ENCODE measurements at places on chromosomes 7 and 10.

DNA sequence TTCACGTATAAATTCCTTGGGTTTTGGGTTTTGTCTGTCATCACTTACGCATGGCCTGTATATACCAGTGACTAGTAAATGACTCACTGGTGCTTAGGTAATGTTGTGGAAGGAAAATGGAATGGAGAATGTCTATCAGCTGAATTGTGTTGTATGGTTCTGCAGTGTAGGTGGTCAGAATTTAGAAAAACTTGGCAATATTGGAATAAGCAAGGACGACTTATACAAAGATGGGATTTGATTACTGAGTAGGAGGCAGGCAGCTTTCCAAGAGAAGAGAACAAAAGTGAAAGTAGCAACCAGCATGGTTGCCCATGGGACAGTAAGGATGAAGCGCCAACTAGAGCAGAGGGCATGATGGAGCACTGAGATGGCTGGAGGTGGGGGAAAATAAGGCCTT, 168.6 kb upstream of the CSTF2T start:
- no peak for DNase-seq

DNA sequence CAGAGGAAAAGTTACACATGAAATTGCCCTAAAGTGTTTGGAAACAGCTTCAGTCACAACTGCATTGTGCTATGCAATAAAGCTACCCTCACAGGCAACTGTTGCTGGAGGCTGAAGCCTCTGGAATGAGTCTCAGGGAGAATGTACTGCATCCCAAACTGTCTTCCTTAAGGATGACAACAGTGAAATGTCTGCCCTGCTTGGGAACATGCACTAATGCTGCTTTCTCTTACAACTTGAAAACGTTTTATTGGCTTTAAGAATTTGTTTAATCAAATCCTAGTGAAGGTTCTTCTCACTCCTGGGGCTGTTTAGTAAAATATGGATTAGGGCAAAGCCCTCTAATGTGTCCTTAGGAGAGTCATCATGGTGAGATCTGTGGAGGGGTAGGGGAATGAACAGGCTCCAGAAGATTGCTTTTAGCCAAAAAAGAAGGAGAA, 215.4 kb downstream of the TWIST1 start:
- no peak for DNase-seq

- DNase-seq, result no peak
Measured at GRCh38 chr10:122019414-122019975, 30.5 kb downstream of the TACC2 start.

GRCh38 chr7:106978425-106979420, 65.8 kb upstream of the PRKAR2B start:
- DNase-seq, result no peak

DNA sequence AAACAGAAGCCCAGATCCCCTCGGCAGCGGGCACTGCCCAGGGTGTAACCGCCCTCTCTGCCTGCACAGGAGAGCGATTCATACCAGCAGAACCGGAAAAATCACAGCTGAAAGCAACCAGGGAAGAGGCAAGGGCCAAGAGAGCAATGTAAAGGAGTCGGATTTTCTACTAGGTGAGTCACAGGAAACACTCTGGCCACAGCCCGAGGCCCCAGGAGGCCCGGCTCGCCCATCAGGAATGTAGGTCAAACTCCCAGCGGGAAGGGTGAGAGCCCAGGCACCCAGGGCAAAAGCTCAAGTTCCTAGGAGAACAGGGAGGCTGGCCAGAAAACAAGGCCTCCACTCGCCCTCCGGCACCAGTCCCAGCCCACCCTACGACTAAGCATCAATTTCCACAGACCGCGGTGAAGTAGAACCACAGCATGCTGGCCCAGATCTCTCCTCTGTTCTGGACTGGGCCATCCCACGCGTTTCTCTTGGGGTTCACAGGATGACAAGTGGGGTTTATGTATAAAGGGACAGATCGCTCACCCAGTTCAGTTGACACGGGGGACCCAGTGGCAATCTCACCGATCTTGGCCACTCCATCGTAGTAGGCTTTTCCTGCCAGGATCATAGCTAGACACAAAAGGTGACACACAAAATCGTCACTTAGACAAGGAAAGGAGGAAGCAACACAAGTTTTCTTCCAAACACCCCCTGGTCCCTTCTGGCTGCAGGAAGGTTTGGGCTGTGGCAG, 46.2 kb downstream of the BAIAP2L1 start:
- no peak for DNase-seq

DNA sequence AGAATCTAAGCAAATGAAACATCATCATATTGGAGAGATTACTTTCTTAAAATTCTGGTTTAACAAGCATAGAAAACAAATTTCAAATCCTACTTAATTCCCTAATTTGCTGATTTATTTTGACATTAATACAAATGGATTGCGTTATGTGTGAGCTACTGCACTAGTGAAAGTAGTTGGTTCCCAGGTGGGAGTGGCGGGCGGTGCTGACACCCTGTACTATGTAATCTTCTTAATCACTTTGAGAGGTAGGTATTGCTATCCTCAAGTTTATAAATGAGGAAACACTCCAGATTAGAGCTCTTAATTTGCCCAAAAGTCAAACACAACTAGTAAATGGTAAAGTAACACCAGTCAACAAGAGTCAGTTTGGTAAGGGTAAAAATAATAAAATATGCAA, 131.1 kb downstream of the ELAPOR2 start:
- DNase-seq, result no peak

GRCh38 chr10:79098596-79099015, 29.8 kb downstream of the ZMIZ1 start:
- no peak for DNase-seq

DNA sequence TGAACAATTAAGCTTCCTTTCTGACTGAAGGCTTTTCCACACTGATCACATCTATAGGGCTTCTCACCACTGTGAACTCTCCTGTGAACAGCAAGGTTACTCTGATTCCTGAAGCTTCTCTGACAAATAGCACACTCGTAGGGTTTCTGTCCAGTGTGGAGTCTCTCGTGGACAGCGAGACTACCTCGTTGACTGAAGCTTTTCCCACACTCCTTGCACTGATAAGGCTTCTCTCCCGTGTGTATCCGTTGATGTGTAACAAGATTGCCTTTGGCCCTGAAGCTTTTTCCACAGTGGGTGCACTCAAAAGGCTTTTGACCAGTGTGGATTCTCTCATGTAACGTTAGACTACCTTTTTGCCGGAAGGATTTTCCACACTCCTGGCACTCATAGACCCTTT, 4.4 kb downstream of the ZNF32 start:
- no peak for DNase-seq

- no peak for DNase-seq
Measured at GRCh38 chr7:25735674-25736242, 416.2 kb upstream of the NFE2L3 start.

GRCh38 chr7:88089561-88089960, 130.3 kb downstream of the SRI start:
- no peak for DNase-seq

- DNase-seq, result no peak
Measured at GRCh38 chr10:36577126-36577525, 548.3 kb upstream of the ANKRD30A start.

GRCh38 chr10:91296471-91296870, 76.0 kb downstream of the PCGF5 start:
- no peak for DNase-seq

- no peak for DNase-seq
Measured at GRCh38 chr10:110746969-110747608, 103.0 kb downstream of the RBM20 start.

DNA sequence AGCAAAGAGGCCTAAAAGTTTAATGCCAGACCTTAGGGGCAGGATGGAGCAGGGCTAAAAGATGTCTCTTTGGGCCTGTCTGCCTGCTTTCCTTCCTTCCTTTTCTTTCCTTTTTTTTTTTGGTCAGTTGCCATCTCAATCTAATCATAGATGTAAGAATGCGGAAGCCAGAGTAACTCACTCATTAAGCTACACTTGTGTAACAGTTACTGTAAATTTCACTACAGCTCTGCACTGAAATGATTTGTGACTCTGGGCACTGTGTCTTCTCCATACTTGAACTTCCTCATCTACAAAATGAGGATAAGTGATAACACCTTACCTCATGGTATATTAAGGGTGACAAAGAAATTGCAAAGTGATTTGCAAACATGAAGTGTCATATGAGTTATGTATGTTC, 75.5 kb upstream of the AGK start:
- DNase-seq, result no peak

- DNase-seq, result no peak
Measured at GRCh38 chr10:86960003-86960862, 1.8 kb downstream of the SNCG start.

GRCh38 chr7:150938566-150938965, 39.6 kb downstream of the KCNH2 start:
- no peak for DNase-seq

DNA sequence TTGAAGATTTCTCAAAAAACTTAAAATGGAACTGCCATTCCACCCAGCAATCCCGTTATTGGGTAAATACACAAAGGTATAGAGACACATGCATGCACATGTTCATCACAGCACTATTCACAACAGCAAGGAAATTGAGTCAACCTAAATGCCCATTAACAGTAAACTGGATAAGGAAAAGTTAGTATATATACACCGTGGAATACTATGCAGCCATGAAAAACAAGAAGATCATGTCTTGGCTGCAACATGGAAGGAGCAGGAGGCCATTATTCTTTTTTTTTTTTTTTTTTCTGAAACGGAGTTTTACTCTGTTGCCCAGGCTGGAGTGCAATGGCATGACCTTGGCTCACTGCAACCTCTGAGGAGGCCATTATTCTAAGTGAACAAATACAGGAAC, 749.0 kb downstream of the MAGI2 start:
- DNase-seq, result no peak

- DNase-seq, result no peak
Measured at GRCh38 chr10:37549054-37549453, 308.4 kb downstream of the ZNF248 start.

DNA sequence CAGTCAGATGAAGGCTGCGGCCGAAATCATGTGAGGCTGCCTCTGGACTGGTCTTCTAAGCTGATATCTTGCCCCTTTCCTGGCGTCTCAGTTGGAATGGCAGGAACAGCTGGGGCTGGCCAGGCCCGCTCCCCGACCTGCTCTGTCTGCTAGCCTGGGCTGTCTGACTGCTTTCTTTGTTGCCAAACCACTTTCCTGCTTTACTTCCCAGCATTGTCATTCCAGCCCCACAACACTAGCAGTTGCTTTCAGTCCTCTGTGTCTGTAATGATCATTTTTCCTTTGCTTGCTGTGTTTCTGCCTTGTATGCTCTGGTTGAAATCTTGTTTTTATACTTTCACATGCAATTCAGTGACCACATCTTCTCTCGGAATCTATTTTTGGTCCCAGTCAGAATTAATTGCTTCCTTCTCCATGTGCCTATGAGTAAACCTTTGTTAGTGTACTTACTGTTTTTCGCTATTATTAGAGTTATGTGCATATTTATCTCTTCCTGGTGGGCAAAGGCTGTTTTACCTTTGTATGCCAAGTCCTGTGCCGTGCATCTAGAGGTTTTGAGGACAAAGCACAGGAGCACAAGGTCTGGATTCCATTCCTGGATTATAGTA, 21.6 kb downstream of the PRPF18 start:
- DNase-seq, result no peak

DNA sequence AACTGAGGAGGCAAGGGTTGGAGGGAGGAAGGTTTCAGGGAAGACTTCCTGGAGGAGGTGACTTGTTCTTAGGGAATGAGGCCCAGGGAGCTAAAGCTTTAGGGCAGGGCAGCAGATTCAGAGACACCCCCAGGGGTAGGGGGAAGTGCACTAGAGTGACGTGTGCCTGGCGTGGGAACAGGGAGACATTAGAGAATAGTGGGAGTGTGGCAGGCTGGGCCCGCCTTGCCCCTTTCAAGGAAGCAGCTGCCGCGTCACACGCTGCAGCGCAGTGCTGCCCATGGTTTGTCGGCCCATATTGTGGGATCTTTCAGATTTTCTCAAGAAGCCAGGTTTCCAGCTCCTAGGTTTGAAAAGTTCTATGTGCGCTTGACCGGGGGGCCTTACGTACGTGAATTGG, 139.4 kb downstream of the LHPP start:
- no peak for DNase-seq

GRCh38 chr10:94397549-94398370, 4.6 kb upstream of the TBC1D12 start:
- DNase-seq, result no peak

DNA sequence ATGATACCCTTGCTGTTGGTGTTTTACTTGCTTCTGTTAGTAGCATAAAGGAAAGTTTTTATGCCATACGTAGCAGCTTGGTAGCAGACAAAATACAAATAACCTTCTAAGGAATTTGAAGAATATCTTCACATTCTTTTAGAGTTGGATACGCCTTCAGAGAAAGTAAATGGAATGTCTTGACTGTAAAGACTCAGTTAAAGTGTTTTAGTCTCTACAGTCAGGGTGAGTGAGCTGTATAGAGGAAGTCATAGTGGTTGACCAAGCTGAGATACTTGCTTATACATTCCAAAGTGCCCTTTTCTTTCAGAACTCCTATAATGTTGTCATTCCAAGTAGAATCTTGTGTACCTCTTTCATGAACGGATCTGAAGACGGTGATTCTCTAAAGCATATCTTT, 37.7 kb downstream of the RABGEF1 start:
- DNase-seq, result no peak

DNA sequence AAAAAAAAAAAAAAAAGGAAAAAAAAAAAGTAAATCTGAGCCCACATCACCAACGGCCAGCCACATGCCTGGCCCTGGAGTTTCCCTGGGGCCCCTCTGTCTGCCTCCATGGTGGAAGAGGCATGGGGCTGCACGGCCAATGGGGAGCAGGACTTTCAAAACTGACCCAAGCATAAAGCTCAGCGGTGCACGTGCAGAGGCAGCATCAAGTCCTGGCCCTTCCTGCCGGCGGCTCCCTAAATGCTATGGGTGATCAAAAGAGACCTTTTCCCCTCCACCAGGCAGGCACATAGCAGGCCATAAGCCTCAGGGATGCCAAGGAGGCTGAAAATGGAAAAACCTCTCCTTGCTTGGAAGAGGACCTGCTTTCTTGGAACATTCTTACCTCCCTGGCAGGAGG, 94.3 kb downstream of the OAT start:
- DNase-seq, result no peak

- DNase-seq, result no peak
Measured at GRCh38 chr7:157825325-157825724, 488.5 kb downstream of the DNAJB6 start.

DNA sequence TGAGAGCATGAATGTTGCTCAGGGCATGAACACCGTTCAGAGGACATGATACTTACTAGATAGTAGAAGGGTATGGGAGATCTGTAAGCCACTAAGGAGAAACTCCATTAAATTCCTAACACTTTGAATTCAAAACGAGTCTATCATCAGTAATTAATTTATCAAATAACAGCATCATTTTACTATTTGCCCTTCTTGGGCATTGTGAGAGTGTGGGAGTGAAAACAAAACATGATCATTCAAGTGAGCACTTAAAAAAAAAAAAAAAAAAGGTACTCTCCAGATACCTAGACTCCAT, 20.5 kb upstream of the ASB15 start:
- DNase-seq, result no peak

- DNase-seq, result no peak
Measured at GRCh38 chr10:34584164-34584563, 230.9 kb downstream of the PARD3 start.

Measured in activated naive CD4-positive, alpha-beta T cell (primary cell).